ENCODE measurements at places on chromosomes 3 and 15.

DNA sequence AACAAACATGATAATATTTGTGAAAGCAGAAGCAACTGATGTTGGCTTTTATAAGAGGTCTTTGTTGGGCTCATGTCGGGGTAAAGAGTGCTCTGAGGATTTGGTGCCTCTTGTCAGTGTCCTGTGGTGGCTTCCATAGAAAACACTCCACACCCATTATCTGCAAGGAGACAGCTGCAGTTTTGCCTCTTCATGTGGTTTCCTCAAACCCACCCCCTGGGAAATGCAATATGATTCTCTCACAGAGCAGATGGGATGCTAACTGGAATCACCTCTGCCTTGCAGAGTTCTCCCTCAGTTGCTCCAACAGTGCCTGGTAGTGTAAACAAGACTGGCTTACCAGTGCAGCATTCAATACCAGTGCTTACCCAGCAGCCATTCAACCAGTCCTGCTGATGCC is 771.4 kb upstream of the CFAP20DC start:
- no peak for DNase-seq

GRCh38 chr15:45276831-45277230 is 24.8 kb downstream of the SLC28A2 start:
- DNase-seq = no peak

DNA sequence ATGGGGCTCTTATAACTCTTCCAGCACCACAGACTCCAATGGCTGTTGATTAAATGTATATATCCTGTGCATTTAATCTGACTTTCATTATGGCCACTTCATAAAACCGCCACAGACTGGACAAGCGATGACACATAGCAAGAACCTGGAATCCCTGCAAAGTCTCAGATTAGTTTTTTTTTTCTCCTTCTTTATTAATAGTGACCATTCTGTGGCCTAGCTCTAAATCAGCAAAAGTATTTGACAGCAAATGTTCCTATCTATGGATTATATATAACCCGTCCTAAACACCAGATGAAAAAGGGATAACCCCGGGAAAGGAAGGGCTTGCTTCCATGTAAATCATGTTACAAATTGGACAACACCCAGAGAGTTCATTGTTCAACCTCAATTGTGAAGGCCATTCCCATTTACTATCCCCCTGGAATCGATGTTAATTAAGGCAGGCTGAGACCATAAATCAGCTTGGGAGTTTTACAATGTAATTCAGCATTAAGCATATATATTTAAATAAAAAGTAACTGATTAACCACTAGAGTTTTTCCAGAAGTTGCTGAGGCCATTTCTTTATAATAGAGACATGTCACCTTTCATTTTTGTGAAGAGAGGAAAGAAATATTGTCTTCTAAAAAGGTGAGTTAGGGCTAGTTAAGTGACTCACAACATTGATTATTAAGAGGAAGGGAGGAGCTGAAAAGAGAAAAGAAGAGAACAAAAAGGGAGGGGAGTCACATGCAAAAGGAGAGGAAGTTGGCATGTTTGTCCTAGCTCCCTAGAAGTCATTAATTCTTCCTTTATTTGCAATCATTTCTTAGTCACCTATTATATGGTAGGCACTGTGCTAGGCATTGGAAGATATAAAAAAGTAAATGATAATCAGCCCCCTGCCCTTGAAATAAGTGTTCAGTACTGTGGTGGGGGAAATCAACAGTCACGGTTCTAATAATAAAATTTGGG is 26.2 kb downstream of the ALDH1A2 start:
- DNase-seq = no peak

DNA sequence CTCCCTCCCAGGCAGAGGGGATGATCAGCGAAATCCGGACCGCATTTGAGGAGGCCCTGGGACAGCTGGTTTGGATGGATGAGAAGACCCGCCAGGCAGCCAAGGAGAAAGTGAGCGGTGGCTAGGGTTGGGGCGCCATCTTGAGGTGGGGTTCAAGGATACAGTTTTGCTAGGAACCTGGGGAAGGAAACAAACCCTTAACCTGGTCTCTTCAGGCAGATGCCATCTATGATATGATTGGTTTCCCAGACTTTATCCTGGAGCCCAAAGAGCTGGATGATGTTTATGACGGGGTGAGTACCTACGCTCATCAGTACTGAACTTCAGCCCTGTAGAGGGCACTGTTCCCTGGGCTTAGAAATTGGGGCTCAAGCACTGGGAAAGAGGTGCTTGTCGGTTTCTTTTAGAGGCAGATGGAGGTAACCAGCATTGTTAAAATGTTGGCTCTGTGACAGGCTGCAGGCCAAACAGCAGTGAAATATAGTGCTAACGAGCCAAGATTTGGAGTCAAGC is 9.6 kb upstream of the PSMD2 start:
- no peak for DNase-seq

GRCh38 chr3:71843071-71843470 is 58.1 kb upstream of the PROK2 start:
- DNase-seq = no peak

DNA sequence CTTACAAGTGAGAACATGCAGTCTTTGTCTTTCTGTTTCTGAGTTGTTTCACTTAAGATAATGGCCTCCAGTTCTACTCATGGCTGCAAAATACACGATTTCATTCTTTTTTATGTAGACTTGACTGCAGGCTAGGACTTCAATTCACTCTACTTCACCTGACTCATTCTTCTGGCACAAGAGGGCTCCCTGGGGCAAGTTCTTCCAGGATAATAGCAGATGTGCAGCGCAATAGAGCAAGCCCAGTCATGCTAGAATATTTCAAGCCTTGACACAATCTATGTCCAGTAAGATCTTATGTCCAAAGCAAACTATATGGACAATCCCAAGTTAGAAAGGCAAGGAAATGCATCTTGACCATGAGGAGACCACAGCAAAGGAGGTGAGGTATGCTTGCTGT is 211.7 kb upstream of the GADL1 start:
- DNase-seq = peak; percentile 29

DNA sequence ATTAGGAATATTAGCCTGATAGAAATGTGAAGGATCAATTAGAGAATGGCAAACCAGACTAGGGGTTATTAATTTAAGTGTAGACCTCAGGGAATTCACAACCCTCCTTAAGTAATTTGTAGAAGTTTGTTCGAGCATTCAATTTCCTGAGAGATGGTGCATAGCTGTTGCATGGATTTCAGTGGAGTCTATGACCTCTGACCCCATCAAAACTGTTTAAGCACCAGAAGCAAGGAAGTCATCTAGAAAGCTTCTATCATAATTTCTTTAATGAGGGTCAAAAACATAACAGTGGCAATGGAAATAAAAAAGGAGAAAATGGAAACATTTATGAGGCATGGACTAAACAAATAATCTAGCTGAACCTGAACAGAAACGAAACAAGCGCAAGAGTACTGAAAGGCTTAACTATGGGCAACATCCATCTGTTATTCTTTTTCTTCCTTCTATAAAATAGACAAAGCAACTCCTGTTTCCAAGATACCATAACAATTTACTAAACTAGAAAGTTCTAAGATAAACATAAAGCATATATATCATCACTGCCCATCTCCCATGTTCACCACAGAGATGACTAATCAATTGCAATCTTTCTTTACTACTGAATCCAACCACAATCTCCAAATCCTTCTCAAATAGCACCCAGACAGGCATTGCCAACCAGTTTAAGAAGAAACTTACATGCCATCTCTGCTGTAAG is 151.4 kb downstream of the THRB start:
- peak; percentile 51 for DNase-seq

DNA sequence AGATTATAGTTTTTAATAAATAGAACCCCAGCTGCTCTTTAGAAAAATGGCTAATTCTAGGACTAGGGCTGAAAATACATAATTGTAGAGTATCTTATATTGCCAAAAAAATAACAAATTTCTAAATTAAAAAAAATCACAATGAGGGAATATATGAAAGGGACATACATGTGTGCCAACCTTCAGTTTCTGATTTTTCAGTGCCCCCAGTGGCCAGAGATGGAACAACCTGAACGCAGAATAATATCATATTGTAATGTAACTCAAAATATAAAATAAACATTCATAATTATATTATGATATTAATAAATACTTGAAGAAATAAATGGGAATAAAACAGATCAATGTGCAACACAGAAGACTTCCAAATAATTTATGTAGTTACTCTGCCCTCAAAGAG is 460.5 kb downstream of the ZNF385D start:
- no peak for DNase-seq

DNA sequence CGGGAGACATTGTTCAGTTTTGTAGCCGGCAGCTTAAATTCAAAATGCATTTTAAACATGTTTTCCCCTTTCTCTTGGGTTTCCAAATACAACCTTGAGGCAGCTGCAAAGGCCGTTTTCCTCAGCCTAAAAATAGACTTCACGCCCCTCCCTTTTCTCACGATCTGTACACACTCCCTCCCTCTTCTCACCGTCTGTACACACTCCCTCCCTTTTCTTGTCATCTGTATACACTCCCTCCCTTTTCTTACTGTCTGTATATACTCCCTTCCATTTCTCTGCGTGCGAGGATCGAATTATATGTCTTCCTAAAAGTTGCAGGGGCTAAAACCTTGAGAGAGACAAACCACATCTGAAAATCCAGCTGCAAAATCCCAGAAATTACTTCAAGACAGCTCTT is 8.9 kb downstream of the MUC4 start:
- no peak for DNase-seq

DNA sequence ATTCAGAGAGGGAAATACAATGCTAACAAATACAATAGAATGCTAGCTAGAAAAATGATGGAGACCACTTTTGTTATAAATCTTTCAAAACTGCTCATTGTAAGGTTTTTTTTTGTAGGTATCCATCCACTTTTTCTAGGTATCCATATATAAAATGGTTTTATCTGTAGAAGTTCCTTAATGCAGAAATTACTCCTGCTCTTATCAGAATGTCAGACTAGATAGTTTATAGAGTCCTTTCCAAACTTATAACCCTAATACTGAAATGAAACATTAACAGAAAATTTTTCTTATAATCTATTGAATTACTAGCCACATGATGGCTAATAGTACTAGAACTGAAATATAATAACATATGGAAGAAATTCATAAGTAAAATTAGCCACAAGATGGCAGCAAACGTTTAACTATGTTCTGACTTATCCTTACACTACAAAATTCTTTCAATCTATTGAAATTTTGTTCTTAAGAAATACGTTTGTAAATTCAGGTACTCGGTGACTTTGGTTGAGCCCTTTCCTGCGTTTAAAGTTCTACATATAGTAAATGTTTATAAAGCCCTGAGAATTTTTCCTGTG is 58.5 kb downstream of the ECT2 start:
- DNase-seq = no peak

DNA sequence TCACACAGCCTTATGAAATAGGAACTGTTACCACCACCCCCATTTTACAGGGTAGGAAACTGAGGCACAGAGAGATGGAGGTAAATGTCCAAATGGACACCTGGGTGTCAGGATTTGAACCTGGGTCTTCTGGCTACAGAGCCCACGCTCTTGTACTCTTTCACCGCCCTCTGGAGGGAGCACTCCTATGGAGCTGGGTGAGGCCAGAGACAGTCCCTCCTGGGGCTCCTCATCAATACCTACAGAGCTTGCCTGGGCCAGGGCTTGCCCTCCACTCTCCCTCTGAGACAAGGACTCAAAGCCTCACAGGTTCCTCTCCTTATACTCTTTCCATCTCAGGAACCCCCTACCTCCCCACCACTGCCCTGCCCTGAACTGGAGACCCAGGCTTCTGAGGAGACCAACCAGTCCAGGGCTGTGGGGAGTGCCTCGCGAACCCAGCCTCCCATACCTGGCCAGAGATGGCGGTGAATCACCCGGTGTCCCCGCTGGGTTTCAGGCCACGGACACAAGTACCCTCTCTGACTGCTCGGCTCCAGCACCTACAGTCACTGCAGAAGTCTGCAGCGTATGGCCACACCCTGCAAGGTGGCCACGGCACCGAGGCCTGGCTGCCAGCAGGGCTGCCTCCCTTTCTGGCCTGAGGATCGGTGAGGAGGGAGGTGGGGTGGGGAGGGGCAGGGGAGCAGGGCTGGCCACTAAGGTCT is 22.1 kb upstream of the ATP2B2 start:
- DNase-seq = no peak

DNA sequence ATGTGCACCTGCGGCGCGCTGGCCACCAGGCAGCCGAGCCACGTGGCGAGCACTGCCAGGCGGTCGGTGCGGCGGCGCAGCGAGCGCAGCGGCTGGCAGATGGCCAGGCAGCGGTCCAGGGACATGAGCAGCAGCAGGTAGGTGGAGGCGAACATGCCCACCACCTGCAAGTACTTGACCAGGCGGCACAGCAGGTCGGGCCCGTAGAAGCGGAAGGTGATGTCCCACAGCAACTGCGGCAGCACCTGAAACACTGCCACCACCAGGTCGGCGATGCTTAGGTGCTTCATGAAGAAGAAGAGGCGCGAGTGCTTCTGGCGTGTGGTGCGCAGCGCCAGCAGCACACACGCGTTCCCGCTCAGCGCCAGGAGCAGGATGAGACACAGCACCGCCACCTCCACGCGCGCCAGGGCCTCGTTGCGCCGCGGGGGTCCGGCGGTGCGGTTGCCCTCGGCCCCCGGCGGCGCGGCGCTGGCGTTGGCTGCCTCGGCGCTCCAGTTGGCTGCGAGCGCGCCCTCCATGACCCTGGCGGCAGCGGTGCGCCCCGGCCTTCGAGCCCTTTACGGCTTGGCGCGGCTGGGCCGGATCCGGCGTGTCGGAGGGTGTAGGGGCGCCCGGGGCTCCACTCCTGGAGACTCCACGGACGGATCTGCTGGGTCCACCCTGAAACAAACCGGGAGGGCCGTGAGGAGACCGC is 1.6 kb downstream of the OXTR start:
- DNase-seq = no peak

GRCh38 chr3:151526757-151527156 is 65.9 kb upstream of the IGSF10 start:
- no peak for DNase-seq

- no peak for DNase-seq
Measured at GRCh38 chr15:39645976-39646257, 65.0 kb downstream of the THBS1 start.

GRCh38 chr3:64021922-64022321 is 1.4 kb downstream of the PSMD6 start:
- DNase-seq = no peak

DNA sequence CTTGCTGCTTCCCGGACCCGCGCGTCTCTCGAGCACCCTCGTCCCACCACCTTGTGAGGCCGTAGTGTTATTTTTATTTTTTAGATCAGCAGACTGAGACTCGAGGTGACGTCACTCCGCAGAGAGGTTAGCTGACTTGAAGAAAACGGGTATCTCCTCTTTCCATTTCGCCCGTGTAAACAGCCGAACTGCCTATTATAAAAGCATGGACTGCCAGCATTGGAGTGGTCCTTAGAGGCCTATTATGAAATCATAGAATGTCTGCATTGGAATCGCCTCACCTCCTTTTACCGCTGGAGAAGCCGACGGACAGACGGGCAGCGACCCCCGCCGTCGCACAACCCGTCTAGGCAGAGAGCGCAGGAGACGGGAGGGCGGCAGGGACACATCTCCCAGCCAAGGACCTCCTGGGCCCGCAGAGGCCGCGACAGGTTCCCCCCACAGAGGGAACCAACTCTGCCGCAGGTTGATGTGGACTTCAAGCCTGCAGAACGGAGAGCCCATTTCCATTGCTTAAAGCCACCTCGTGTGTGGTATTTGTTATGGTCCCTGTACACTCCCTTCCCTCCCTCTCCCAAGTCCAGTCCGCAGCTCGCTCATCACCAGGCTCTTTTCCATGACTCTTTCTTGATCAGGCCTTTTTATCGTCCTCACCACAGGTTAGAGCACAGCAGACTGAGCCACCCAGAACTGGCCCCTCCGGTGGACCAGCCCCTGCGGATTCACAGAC is 540 bp upstream of the PPP1R2 start:
- DNase-seq = no peak

Data from HS-27A (cell line).